Lung (tissue), 17 donors: ENCODE measurements at places on chromosomes 3 and 15. TPM values are rescaled to one million over a fixed set of nuclear protein-coding genes. Genes with fewer than 3 reads are reported as not detected.

DNA sequence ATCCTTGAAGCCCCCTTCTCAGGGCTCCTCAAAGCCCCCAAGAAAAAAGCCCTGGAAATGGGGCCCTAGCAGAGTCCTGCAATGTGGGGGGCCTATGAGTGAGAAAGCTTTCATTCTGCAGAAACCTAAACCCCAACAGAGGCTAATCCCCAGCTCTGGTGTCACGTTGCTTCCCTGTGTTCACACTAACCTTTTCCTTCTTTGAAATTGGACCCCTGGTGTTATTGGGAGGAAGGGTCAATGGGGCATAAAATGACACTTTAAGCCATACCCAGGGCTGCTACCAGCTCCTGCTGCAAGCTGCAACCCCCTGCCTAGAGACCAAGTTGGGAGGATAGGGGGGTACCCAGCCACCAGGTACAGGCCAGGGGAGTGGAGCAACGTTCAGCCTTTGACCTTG, 2.1 kb downstream of the CYP1A2 start:
- DNase-seq = no peak

DNA sequence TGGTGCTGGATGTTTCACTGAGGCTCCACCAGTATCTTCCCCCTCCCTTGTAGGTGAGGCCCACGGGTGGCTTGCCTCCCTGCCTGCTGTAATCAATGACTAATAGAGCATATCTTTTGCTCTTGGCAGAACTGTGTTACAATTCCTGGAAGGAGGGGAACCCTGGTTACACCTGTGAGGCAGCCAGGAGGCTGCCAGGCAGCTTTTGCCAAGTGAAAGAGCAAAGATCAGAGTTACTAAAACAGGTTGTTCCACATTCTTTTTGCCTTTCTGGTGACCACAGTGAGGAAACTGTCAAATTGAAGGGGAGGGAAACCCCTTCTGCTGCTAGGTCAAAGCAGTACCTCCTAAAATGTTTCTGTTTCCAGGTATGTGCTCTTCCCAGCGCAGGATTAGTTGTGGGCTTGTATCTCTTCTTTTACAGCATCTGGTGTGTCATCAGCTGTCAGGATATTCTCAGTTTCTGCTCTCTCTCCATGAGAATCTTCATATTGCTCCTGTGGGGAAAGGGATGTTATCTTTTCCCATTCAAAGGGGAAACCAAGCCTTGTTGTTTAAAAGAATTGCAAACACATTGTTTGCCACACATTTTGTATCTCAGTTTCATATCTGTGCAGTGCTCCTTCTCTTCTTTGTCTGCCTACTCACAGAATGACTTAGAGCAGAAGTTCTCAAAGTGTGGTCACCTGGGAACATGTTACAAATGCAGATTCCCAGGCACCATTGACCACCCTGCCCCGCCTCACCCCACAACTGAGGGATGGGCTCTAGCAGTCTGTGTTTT, 137.4 kb upstream of the UMPS start:
- DNase-seq = peak; percentile 51

DNA sequence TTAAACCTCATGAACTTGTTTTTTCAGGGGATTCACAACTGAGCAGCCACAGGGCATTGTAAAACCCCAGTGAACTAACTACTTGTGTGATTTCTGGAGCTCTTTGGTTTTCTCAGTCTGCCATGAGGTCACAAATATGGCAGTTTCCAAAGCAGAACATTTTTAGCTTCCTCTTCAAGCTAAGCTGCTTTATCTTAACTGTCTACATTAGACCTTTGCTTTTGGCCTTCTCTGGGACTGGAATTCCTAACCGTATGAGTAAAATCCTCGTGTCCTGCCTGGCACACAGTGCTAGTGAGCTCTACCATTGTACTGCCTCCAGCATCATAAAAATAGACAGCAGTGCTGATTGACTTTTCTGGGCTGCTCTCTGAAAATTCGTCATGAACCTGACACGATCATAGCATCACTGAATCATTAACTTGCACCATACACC, 22.1 kb downstream of the CDIN1 start:
- no peak for DNase-seq

- no peak for DNase-seq
These were observed 97.8 kb downstream of the RPL22L1 start for GRCh38 chr3:170772175-170772574.

GRCh38 chr15:90871139-90871715, 2.8 kb downstream of the FURIN start:
- peak; percentile 43 for DNase-seq

DNA sequence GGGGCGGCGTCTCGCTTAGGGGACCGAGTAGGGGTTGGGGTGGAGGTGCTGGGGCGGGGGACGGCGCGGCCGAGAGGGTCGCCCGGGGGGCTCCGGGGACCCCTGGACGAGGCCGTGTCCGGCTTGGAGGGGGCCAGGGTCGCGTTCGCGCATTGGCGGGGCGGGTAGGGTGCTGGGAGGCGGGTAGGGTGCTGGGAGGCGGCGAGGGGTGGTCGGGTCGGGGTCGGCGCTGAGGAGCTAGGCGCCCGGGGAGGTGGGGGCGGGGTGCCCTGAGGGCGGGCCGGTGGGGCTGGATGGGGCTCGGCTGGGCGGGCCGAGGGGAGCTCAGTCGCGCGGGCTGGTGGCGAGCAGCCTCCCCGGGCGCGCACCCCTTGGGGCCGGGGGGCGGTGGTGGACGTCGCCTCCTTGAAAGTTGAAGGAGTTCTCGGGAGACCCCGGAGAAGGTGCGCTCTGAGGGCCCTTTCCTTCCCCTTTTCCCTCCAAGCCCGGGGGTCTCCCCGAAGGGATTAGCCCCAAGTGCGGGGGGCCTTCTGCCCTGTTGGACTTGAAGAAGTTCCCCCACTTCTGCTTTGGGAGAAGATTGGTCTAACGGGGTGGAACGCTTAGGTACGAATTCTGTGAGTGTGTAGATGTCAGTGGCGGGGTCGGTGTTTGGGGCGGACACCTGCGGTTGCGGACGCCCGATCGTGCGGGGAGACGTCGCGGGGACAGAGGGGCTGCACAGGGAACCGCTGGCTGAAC, 543 bp downstream of the MEF2A start:
- DNase-seq = peak; percentile 38

GRCh38 chr15:81061490-81062253, 60.9 kb downstream of the TLNRD1 start:
- no peak for DNase-seq

DNA sequence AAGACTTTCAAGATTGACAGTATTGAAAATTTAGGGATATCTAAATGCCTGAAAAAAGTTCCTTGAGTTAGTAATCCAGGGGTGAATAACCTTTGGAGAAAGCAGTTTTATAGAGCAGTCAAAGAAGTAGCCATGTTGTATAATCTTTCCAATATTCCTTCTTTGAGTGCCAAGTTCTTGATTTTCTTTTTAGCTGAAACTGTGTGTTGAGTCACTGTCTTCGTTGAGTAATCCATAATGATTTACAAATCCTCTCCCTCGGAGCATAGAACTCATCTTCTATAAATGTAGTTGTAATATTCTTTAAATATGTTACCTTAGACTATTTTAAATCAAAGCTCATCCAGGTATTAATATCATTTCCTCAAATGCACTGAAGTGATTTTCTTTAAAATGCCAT, 135.2 kb downstream of the BBX start:
- DNase-seq = no peak

The FOXB1 gene
- total RNA-seq = not detected

The GRIP2 gene
- total RNA-seq = 1.2 TPM

The C3orf80 gene
- total RNA-seq = 3.3 TPM

The STRC gene
- 0.40 TPM for total RNA-seq
